ENCODE measurements at places on chromosomes 7 and 10.

DNA sequence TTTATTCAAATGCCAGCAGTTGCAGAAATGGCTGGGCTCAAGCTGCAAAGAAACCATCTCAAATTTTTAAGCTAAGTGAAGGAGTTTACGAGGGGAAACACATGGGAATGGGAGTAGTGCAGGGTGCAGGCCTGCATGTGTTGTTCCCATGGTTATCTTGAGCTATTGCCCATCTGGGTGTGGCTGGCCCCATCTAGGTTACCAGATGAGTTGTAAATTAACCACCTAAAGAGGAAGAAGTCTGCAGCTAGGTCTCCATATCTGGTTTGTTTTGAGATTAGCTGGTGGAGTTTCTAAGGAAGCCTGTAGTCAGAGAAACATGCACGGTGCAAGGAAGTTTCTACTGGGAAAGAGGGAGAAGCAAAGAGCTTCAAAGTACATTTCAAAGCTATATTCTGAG, 23.3 kb upstream of the STEAP2 start:
- DNase-seq, result no peak

DNA sequence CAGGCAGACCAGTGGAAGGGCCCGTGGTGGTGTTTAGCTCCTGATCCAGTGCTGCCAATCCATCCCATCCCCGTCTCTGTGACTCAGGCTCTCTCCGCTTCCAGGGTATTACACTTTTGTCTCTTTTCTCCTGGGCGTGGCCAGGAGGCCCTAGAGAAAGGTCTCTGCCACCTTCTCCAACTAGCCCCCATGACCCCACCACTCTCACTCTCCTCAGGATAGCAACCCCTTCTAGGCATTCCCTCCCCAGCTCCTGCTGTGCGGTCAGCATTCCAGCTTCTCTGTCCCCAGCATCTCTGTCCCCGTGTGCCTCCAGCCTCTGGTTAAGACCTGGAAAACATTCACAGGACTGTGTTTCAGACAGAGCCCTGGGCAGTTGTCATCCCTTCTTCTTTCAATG, 36.2 kb upstream of the R3HCC1L start:
- no peak for DNase-seq

- DNase-seq, result no peak
These were observed 39.9 kb downstream of the LRRC18 start for GRCh38 chr10:48899781-48900180.

DNA sequence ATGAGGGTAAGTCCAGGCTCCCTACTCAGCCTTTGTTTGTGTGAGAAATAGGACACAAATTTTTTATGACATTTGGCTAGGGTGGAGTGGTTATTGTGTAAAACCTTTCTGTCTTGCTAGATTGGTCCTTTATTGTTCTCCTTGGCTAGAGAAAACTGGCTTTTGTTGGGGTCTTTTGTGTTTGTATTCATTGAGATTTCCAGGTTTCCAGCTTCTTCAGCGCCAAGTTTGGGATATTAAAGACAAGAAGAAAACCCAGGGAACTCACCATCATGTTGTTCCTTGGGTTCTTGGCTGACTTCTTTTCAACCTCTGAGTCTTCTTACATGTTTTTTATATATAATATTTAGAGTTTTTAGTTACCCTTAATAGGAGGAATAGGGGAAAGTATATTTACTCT, 310.0 kb downstream of the HPSE2 start:
- no peak for DNase-seq

DNA sequence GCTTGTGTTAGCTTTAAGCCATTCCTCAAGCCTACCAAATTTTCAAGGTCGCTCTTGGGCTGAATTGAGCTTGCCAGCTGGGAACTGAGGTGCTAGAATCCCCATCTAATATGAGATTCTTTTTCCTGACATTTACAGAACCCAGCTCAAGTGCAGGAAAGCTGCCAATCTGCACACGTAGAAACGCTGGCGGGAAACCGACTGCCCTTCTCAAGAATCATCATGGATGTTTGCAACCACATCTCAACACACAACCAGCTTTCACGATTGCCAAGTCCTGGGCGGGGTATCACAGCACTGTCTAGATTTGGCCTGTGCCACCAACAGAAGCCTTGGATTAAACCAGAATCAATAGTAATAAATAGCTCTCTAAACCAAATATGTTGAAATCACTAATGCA, 203.7 kb downstream of the DIP2C start:
- DNase-seq, result no peak
